ENCODE measurements at places on chromosomes 12 and 14.

- no peak for DNase-seq
These were observed 91.8 kb downstream of the DUSP16 start for GRCh38 chr12:12470751-12471306.

DNA sequence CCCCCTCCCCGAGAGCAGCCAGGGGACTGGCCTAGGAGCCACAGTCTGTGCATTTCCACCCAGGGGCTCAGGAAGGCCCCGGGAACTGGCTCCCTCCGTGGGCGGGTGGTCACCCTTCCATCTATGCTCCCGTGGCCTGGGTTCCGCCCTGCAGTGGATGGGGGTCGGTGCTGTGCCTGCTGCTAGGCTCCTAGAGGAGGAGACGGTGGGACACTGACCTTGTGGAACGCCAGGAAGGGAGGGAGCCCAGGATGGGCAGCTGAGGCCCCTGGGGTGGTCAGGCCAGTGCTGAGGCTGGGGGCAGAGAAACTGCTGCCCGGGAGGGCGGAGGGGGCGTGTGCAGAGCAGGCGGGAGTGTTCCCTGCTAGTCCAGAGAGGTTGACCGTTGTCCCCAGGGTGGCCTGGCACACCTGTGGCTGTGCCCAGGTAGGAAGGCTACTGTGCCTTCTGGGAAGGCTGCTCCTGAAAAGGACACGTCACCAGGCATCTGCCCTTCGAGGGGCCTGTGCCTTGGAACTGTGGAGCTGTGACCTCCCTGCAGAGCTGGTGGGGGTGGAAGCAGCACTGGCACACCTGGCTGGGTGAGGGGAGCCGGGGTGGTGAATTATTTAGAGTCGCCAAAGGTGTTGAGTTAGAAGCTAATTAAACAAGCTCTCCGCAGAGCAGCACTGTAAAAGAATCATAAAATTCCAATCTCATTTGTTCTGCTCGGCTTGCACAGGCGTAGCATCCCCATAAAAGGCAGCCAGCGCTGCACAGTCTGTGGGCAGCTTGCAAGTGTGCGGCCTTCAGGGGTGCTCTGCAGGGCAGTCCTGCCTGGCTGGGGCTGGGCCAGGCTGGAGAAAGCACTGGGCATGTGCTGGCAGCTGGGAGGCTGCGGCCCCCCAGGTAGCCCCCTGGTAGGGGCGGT is 145.1 kb downstream of the KIF26A start:
- no peak for DNase-seq

DNA sequence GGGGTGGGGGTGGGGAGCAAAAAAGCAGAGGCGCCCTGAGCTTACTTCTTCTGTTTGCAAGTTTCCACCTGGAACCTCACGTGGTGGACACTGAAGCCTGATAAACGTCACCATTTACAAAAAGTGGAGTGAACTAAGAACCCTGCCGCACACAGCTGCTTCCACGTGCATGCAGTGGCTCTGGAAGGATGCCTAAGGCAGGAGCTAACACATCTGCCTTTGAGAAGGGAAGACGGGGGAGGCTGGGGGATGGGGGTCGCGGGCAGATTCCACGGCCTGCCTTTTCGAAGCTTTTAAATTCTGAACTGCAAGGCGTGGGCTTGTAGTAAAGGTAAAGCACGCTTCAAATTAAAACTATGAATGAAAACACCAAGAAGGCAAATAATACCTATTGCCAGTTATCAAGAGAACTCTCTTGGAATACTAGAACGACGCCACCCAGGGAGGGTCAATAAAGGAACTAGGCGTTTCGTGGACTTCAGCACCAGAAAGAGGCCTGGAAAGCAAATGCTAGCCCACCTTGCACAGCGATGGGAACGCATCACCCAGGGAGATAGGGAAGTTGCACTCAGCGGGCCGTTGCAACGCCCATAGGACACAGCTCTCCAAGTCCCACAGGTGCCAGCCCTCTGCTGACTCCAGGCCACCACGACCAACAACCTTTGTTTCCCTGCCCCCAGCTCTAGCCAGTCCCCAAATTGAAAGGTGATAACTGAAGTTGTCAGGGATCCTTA is 61.8 kb downstream of the TESC start:
- no peak for DNase-seq

DNA sequence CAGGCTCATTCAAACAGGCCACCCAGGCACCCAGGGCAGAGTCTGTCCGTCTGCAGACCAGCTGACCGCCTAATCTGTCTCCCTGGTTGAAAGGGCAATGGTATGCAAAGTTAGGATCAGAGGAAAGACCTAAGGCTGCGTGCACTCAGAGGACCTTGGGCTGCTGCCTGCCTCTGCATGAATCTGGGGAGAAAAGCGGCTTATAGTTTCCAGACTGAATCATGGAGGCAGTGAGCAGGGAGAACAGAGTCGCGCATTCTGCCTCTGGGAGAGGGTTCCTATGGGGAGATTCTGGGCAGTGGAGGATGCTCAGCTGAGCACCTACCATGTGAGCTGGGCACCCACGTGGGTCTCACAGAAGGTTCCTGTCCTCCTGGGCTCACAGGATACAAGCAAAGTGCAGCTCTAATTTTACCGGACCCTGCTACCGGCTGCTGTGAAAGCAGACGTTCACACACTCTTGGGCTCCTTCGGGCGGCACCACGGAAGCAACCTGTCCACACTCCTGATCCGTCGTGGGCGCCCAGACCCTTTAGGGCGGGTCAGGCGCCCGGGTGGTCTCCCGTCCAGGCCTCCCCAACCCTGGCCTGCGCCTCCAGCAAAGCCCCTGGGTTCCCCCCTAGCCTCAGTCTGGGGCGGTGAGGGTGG is 772 bp downstream of the SCARB1 start:
- DNase-seq = no peak

Measured in GM12891 (cell line).